ENCODE measurements at places on chromosomes 4 and X.

- DNase-seq, result no peak
Observed at GRCh38 chr4:151166636-151167035, 67.2 kb downstream of the RPS3A start.

DNA sequence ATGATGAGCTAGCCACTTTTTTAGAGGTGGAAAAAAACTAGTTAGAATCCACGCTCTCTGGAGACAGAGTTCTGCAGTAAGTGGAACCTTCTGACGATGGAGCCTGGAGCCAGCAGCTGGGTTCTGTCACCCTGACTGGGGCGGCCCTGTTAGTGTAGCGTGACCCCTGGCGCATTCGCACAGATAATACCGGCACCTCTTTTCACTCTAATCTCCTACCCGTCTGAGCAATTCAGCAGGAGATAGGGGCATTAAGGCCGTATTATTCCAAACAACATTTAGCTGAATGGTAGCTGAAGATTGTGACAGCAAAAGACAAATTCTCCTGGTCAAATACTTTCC is 292.6 kb downstream of the FBXO8 start:
- no peak for DNase-seq

- no peak for DNase-seq
Observed at GRCh38 chr4:10622728-10623127, 61.8 kb downstream of the CLNK start.

DNA sequence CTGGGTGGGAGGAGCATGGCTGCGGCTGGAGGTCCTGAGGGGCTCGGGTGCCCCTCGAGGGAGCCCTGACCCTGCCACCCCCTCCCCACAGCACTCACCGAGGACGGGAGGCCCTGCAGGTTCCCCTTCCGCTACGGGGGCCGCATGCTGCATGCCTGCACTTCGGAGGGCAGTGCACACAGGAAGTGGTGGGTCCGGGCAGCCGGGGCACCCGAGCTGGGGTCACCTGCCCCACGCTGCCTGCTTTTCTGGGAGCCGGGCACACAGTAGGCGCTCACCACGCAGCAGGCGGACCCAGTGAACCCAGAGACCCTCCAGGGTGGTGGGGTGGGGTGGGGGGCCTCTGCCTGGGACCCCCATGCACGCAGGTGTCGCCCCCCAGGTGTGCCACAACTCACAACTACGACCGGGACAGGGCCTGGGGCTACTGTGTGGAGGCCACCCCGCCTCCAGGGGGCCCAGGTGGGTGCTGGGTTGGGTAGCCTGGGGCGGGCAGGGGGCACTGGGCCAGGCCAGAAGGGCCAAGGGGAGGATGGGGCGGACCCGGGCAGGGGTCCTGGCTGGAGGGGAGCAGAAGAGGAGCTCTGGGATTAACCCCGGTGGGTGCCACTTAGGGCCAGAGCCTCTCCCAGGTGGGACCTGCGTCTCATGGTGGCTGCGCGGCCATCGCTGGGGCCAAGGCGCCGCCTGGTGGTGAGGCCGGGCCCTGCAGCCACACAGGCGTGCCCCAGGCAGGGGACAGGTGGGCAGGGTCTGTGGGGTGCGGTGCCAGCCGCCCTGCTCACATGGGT is 1.4 kb downstream of the HGFAC start:
- peak; percentile 8 for DNase-seq

GRCh38 chr4:176945334-176945733 is 152.6 kb upstream of the VEGFC start:
- peak; percentile 33 for DNase-seq

GRCh38 chr4:95515589-95515988 is 33.2 kb downstream of the UNC5C start:
- no peak for DNase-seq

- DNase-seq, result no peak
Observed at GRCh38 chr4:95949808-95950207, 109.9 kb downstream of the PDHA2 start.

GRCh38 chr4:74368596-74368995 is 3.7 kb downstream of the EREG start:
- DNase-seq, result no peak

DNA sequence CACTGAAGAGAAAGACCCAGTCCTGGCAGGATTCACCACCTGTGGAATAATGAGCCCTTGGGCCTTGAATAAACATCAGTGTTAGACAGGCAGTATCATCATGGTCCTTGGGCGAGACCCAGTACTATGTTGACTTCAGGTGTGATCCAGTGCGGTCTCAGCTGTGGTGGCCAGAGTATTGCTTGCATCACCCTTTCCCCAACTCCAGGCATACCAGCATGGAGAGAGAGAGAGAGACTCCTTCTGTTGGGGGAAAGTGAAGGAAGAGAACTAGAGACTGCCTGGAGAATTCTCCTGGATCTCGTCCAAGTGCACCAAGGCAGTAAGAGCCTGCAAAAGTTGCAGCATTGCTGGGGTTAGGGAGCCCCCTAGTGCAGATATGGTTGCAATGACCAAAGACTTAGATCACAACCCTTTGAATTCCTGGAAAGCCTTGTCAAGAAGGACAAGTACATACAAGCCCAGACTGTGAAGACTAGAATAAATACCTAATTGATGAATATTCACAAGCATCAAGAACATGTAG is 61.1 kb upstream of the VAMP7 start:
- DNase-seq, result peak; percentile 86

GRCh38 chr4:184250795-184251669 is 33.4 kb upstream of the ENPP6 start:
- DNase-seq, result peak; percentile 51

GRCh38 chr4:184163813-184164212 is 53.9 kb downstream of the ENPP6 start:
- peak; percentile 12 for DNase-seq

GRCh38 chr4:147788791-147789190 is 56.9 kb downstream of the ARHGAP10 start:
- peak; percentile 76 for DNase-seq

GRCh38 chr4:136476753-136477152 is 1055.5 kb downstream of the PCDH18 start:
- no peak for DNase-seq

GRCh38 chr4:139817657-139818452 is 152.2 kb downstream of the MGST2 start:
- DNase-seq, result no peak

- no peak for DNase-seq
Observed at GRCh38 chr4:101289306-101289705, 58.0 kb downstream of the PPP3CA start.

- DNase-seq, result peak; percentile 13
Observed at GRCh38 chr4:88939697-88940096, 117.3 kb downstream of the FAM13A start.

GRCh38 chr4:144903953-144904711 is 193.9 kb downstream of the ANAPC10 start:
- DNase-seq, result no peak

DNA sequence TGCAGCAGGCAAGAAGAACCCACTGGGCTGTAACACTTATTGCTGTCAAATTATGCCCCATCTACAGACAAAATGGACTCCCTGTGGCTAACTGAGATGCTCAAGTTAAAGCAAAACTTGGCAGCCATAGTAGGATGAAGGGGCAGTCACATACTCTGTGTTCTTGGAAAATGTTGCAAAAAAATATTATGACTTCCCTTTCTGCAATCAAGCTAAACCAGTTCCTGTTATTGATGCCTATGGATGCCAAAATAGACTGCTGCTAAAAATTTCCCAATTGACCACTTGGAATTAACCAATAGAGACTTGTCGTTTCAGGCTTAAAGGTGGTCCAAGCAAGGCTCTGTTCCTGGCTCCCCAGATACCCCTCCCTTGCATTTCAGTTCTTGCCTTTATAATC is 49.5 kb downstream of the IQCM start:
- DNase-seq, result no peak

DNA sequence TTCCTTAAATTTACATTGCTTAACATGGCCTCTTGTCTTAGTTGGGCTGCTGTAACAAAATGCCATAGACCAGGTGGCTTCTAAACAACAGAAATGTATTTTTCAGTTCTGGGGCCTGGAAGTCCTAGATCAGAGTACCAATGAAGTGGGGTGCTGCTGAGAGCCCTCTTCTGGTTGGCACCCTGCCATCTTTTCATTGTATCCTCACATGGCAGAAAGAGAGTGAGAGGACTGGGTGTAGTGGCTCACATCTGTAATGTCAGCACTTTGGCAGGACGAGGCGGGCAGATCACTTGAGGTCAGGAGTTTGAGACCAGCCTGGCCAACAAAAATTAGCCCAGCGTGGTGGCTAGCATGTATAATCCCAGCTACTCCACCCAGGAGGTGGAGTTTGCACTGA is 12.0 kb upstream of the KLB start:
- no peak for DNase-seq

DNA sequence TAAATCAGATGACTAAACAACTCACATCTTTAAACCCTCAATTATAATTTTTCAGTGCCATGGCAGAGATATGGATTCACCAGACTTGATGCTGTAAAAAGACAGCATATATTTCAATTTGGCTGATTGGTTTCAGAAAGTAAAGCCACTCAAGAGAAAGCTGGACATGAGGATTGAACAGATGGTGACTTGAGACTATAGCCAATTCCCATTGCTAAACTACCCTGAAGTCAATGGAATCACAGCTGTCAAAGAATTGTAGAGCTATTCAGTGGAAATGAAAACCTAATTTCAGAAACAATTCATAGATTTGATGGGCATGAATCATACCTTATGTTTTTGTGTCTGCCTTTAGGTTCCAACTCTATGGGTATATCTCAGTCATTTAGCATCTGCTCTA is 510.6 kb upstream of the BOD1L1 start:
- DNase-seq, result no peak

DNA sequence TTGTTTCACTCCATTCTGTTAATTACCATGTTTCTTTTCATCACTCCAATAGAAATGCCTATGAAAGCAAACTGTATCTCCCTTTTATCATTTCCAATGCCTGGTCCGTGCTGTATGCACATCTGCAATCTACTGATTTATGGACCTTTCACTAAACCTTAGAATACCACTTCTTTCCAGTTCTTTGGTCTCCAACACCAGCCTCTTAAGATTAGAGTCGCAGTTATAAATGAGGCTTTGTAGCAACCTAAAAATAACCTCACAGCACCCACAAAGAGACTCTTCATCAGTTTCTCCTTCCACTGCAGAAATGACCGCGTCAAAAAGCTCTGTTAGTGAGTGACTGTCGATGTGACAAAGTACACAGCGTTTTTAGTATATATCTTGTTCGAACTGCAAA is 282.6 kb downstream of the ADGRA3 start:
- no peak for DNase-seq

DNA sequence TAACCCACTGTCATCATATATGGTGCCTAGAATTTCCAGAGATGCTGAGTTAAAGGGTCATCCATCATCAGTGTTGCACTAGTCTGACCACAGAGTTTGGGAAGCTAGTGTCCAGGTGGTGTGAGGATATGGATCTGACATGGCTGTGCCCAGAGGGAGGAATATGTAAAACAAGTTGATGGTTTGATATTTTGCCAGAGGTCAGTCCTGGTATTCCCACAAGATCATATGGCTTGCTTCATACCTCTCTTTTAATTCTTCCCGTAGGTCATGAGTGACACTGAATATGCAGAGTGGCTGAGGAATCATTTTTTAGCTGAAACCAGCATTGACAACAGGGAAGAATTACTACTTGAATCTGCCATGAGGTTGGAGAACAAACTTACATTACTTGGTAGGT is 75.6 kb downstream of the ATP10D start:
- DNase-seq, result no peak

- no peak for DNase-seq
Observed at GRCh38 chr4:133596459-133596858, 447.4 kb downstream of the PCDH10 start.

DNA sequence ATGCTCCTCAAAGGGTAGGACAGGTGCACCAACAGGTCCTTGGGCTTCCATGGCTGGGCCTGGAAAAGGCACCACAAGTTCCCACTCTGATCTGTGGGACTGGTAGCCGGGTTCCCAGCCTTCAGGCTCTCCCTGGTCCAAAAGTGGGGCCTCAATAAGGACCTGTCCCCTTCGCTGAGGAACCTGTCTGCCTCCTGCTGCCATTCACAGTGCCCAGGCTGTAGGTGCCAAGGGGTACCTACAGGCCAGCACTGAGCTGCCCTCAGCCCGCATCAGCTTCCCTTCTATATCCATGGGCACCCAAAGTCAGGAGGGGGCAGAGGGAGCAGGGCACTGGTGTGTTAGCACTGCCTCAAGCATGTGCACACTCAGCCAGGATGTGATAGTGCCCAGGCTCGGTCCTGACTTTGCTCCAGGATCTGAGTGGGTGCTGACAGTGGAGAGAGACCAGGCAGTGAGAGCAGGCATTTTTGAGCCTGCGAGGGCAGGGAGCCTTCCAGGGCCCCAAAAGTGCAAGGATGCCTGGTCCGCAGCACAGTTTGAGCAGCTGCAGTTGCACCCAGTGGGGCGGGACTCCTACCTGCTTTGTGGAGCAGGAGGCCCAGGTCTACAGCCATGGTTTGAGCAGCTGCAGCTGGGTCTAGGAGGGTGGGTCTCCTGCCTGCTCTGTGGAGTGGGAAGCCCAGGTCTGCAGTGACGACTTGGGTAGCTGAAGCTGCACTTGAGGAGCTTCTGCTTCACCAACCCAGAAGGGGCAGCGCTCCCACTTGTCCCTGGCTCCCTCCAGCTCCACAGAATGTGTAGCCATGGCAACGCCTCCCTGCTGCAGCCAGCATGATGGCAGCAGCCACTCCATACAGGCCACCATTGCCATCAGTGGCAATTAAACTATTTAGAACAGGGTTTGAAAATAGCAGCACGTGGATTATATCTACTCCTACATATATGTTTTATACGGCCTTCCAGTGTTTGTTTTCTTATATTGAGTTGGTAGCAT is 376.4 kb downstream of the KCTD8 start:
- DNase-seq, result no peak

- DNase-seq, result peak; percentile 99
Observed at GRCh38 chr4:158314756-158315487, 104.6 kb downstream of the TMEM144 start.

GRCh38 chrX:94831364-94831763 is 1157.4 kb downstream of the FAM133A start:
- peak; percentile 2 for DNase-seq

DNA sequence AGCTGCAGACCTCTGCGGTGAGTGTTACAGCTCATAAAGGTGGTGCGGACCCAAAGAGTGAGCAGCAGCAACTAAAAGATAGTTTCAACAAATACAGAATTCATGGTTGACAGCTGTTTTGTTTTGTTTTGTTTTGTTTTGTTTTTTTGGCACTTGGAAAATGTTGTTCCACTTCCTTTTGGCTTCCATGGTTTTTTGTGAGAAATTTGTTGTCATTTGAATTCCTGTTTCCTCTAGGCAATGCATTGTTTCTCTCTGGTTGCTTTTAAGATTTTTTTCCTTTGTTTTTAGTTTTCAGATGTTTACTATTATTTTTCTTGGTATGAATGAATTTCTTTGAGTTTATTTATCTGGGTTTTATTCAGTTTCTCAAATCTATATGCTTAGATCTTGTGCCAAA is 229.4 kb downstream of the MID1IP1 start:
- no peak for DNase-seq

DNA sequence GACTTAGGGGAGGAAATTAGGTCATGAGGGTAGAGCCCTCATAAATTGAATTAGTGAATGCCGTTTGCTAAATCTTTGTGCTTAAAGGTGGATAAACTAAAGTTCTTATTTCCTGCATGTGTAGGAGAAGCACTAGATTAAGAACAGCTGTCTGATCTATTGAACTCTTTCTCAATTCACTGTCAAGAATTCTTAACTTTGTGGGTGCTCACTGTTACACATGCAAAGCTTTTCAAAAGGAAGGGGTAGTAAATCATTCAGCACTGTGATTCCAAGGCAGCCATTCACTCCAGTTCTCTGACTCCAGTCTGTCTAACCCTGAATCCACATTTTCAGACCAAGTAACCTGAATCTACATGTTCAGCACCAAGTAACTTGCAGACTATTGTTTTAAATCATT is 1520.1 kb downstream of the PCDH18 start:
- no peak for DNase-seq

GRCh38 chr4:137905930-137906329 is 336.2 kb downstream of the SLC7A11 start:
- DNase-seq, result peak; percentile 2

GRCh38 chr4:74016068-74016467 is 17.6 kb upstream of the CXCL5 start:
- DNase-seq, result no peak
